ENCODE measurements at places on chromosomes 6 and 20. TPM values are rescaled to one million over a fixed set of nuclear protein-coding genes. Genes with fewer than 3 reads are reported as not detected.

Gene C6orf58
- not detected for total RNA-seq

- no peak for DNase-seq
Measured at GRCh38 chr6:78302411-78302810, 564.9 kb upstream of the IRAK1BP1 start.

DNA sequence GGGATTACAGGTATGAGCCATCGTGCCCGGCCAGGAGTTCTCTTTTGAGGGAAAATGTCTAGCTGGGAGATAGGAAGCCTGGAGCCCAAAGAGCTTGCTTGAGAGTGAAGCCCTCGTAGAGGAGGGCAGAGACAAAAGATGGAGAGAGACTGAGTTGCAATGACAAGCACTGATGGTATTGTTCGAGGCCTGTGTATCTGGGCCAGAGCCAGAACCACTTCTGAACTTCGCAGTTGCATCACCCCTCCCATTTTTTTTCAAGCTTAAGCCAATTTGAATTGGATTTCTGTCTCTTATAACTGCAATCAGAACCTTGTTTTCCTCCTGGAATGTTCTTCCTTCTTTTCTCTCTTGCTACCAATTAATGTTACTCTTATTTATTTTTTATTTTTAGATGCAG, 83.1 kb downstream of the KCNB1 start:
- no peak for DNase-seq

Gene HCRTR2
- not detected for total RNA-seq

GRCh38 chr6:11810039-11810541, 31.5 kb upstream of the ADTRP start:
- no peak for DNase-seq

Gene TRIM10
- total RNA-seq = 0.17 TPM

Gene NOTCH4
- total RNA-seq = 1.9 TPM

Gene RSPO3
- total RNA-seq = 32.3 TPM

DNA sequence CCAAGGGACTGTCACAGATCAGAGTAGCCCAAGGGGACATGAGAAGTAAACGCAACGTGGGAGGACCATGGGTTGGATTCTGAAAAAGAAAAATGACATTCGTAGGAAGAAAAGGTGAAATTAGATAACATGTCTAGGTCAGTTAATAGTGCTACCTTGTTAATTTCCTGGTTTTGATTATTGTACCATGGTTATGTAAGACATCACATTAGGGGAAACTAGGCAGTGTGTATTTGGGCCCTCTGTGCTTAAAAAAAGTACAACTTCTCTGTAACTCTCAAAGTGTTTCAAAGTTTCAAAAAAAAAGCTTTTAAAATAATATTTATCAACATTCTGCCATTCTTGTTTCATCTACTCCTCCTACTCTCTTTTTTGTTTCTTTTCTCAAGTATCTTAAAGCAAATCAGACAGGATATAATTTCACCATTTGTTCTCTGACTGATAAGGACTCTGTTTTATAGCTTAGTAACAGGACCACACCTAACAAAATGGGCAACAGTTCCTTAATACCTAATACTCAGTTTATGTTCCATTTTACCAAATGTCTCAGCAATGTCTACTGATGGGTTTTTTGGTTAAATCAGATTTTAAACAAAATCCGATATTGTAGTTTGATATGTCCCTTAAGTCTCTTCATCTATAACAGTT, 97.1 kb upstream of the PLCB4 start:
- no peak for DNase-seq

Data from type B pancreatic cell (in vitro differentiated cells).